ENCODE measurements at places on chromosomes 13 and 19. TPM values are rescaled to one million over a fixed set of nuclear protein-coding genes. Genes with fewer than 3 reads are reported as not detected.

GRCh38 chr13:106417467-106418110 is 117.9 kb downstream of the EFNB2 start:
- H3K27me3 ChIP-seq = peaks cover 7% of the 10 kb centered on the region
- no peak for DNase-seq
- H3K4me3 ChIP-seq = no peak overlapping the region
- H3K4me1 ChIP-seq = no peaks in the 10 kb centered on the region

DNA sequence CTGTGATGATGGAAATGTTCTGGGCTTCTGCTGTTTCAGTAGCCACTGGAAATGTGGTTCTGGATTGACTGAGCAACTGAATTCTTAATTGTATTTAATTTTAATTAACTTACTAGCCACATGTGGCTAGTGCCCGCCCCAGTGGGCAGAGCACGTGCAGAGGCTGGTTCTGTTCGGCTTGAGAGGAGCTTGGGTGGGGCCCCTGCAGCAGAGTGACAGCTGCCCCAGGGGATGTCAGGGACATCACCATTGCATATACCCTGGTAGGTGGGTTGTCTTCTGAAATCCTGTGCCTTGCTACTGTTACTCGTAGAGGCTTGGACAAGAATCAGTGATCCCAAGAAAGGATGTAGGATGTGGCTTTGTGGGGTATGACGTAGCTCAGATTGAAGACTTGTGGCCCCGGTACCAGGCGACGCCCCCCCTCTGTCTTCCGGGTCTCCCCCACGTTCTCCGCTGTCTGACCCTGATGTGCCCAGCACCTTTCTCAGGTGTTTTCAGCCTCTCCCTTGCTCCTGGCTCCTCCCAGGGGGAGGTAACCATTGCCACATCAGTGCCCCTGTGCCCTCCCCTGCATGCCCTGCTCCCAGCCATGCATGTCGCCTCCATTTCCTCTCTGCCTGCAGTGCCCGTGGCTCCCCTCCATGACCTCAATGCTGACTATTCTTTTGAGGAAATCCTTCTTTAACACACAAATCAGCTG is 102.6 kb upstream of the RNF113B start:
- H3K27ac ChIP-seq = no peak overlapping the region
- no peak overlapping the region for H3K4me3 ChIP-seq
- DNase-seq = peak; percentile 7
- peaks cover 6% of the 10 kb centered on the region for H3K4me1 ChIP-seq
- peaks cover 9% of the 10 kb centered on the region for H3K27me3 ChIP-seq
- no peaks in the 10 kb centered on the region for H3K36me3 ChIP-seq

- H3K27ac ChIP-seq = no peak overlapping the region
- H3K36me3 ChIP-seq = no peaks in the 10 kb centered on the region
- H3K4me3 ChIP-seq = no peak overlapping the region
- DNase-seq = no peak
Measured at GRCh38 chr13:106173346-106173745, 362.1 kb downstream of the EFNB2 start.

DNA sequence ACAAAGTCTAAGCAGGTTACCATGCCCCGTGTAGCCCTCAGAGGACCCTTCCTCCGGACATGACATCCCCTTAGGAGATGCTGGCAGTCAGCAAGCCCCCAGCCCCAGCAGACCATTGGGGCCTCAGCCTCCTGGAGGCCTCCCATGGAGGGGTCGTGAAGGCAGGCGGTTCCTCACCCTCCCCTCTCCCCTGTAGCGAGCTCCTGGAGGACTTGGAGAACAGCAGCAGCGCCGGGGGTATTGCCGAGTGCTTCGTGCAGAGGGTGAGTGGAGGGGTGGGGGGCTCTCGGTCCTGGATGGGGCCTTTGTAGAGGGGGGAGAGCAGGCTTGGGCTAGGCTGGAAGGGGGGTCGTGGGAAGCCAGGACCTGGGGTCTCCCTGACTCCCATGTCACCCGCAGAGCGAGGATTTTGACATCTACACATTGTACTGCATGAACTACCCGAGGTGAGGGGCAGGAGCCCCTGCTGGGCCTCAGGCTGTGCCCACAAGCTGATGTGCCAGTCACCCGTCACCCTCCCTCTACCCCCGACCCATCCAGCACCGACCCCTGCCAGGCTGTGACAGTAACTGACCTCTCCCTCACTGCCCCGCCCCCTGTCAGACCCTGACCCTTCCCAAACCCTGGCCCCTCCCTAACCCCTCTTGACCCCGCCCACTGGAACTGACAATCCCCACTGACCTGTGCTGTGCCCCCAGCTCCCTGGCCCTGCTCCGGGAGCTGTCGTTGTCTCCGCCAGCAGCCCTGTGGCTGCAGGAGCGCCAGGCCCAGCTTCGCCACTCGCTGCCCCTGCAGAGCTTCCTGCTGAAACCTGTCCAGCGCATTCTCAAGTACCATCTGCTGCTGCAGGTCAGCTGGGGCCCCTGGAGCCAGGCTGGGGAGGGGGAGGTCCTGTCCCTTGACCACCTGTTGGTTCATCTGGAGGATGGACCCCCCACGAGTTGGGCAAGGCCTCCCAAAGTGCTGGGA is 4.0 kb downstream of the PLEKHG2 start:
- peaks cover 25% of the 10 kb centered on the region for H3K4me1 ChIP-seq
- H3K27me3 ChIP-seq = peaks cover 1% of the 10 kb centered on the region
- no peak overlapping the region for H3K27ac ChIP-seq
- H3K4me3 ChIP-seq = no peak overlapping the region
- DNase-seq = no peak

DNA sequence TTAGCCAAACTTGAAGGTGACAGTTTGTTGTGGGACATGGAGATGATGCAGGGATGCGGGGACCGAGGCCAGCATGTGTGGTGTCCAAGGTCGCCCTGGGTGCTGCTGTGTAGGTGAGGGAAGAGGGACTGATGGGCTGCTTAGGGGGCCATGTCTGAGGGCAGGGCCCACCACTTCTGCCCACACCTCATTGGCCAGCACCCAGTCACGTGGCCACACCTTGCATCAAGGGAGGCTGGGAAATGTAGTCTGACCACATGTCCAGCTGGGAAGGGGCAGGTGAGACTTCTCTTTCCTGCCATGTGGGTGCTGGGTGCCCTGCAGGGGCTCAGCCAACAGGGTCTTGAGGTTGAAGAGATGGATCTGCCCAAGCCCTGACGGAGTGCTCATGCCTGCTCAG is 88.9 kb downstream of the KDM4B start:
- H3K36me3 ChIP-seq = peaks cover 23% of the 10 kb centered on the region
- DNase-seq = no peak
- no peak overlapping the region for H3K27ac ChIP-seq
- H3K4me1 ChIP-seq = no peaks in the 10 kb centered on the region

GRCh38 chr19:17765069-17765618 is 13.9 kb downstream of the FCHO1 start:
- H3K4me3 ChIP-seq = no peak overlapping the region
- H3K27me3 ChIP-seq = no peaks in the 10 kb centered on the region
- peak overlapping the region; percentile 69 for H3K27ac ChIP-seq
- no peak for DNase-seq
- peaks cover 57% of the 10 kb centered on the region for H3K36me3 ChIP-seq

- H3K4me1 ChIP-seq = peaks cover 13% of the 10 kb centered on the region
- H3K27me3 ChIP-seq = peaks cover 15% of the 10 kb centered on the region
- no peak overlapping the region for H3K27ac ChIP-seq
Measured at GRCh38 chr19:3370728-3371591, 4.6 kb downstream of the NFIC start.

GRCh38 chr19:29695765-29696564 is 19.1 kb downstream of the C19orf12 start:
- peaks cover 15% of the 10 kb centered on the region for H3K4me1 ChIP-seq
- peaks cover 3% of the 10 kb centered on the region for H3K36me3 ChIP-seq
- peak overlapping the region; percentile 36 for H3K27ac ChIP-seq

GRCh38 chr13:78881751-78882150 is 222.8 kb upstream of the OBI1 start:
- H3K36me3 ChIP-seq = no peaks in the 10 kb centered on the region
- no peak overlapping the region for H3K4me3 ChIP-seq
- no peaks in the 10 kb centered on the region for H3K4me1 ChIP-seq

- no peaks in the 10 kb centered on the region for H3K4me1 ChIP-seq
- H3K27ac ChIP-seq = no peak overlapping the region
- H3K36me3 ChIP-seq = no peaks in the 10 kb centered on the region
- H3K27me3 ChIP-seq = no peaks in the 10 kb centered on the region
- no peak for DNase-seq
Measured at GRCh38 chr13:69857183-69857821, 250.3 kb upstream of the ATXN8OS start.

- H3K4me3 ChIP-seq = no peak overlapping the region
- no peaks in the 10 kb centered on the region for H3K36me3 ChIP-seq
- no peak overlapping the region for H3K27ac ChIP-seq
Measured at GRCh38 chr19:30530751-30531150, 158.6 kb downstream of the ZNF536 start.

- H3K27me3 ChIP-seq = no peaks in the 10 kb centered on the region
- DNase-seq = no peak
- peaks cover 86% of the 10 kb centered on the region for H3K4me1 ChIP-seq
- H3K4me3 ChIP-seq = no peak overlapping the region
- H3K27ac ChIP-seq = no peak overlapping the region
- peaks cover 31% of the 10 kb centered on the region for H3K36me3 ChIP-seq
Measured at GRCh38 chr13:40585911-40586471, 80.5 kb downstream of the FOXO1 start.

DNA sequence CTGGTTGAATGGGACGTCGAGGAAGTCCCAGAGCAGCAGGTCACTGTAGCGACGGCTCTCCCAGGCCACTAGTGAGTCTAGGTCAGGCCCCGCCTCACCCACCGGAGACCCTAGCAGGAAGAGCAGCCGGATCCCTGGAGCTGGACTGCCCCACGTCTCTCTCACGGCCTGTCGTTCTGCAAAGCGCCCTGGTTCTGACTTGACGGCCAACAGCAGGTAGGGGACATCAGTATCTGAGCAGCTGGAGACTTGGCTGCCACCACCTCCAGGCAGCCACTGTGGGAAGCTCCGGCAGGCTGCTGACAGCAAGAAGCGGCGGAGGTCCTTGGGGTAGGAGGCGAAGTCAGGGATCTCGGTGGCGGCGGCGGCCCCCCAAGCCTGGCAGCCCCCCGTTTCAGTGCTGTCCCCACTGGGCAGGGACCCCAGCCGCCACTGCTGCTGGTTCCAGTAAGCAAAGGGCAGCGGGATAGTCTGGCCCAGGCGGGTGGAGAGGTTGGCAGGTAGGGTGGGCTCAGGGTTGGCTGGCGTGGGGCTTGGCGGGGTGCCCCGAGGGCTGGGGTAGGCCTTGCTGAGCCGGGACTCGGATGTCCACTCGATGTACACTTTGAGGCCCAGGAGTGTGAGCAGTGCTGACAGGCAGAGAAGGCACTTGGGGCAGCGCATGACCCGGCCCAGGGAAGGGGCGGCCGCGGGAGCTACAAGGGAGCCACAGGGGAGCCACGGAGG is 895 bp downstream of the B3GNT8 start:
- H3K27ac ChIP-seq = peak overlapping the region; percentile 77
- DNase-seq = no peak
- H3K27me3 ChIP-seq = no peaks in the 10 kb centered on the region
- H3K4me1 ChIP-seq = peaks cover 42% of the 10 kb centered on the region
- H3K36me3 ChIP-seq = peaks cover 9% of the 10 kb centered on the region

The RDH8 gene
- not detected for total RNA-seq

The CYP2F1 gene
- total RNA-seq = not detected

The TNNT1 gene
- not detected for total RNA-seq

The KIR3DL2 gene
- total RNA-seq = 2.8 TPM

The ZNF99 gene
- total RNA-seq = not detected

The PEAK3 gene
- total RNA-seq = 0.17 TPM

The IRGC gene
- not detected for total RNA-seq

All from activated CD4-positive, alpha-beta T cell treated with anti-CD3 and anti-CD28 coated beads, Interleukin-2, amount 10 ng/mL, durations not matched to agents 7 days and 5 days (primary cell).